ENCODE measurements at places on chromosomes 12 and 14.

DNA sequence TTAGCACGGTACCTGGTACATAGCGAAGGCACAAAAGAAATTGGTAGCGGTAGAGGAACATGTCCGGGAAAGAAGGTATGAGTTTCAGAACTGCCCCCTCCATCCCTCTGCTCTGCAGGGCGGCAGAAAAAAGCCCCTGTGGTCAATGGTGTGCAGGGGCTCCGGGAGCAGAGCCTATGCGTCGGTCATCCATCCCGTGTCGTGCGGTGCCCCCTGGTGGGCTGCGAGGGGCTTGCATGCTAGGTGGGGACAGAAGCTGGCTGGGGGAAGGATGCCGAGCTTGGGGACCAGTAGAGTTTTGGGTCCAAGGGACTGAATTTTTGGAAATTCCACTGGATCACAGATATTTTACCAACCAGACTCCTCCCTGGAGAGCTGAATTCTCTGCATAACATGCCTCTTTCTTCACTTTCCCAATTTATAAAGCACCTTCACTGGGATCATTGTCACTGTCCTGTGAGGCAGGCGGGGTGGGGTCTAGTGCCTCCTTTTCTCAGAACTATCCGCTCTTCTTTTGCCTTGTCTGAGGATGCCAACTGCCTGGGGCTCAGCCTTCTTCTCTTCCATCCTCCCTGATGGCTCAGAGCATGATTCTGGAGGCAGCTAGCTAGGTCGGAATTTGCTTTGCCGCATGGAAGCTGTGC is 148.7 kb downstream of the SMOC1 start:
- no peak for DNase-seq

GRCh38 chr14:91173904-91174303 is 60.0 kb downstream of the DGLUCY start:
- no peak for DNase-seq

GRCh38 chr12:112714166-112714710 is 77.3 kb upstream of the RPH3A start:
- DNase-seq = no peak

- no peak for DNase-seq
Observed at GRCh38 chr14:88616697-88617096, 53.9 kb downstream of the ZC3H14 start.

All from activated CD8-positive, alpha-beta memory T cell treated with anti-CD3 and anti-CD28 coated beads for 4 hours (primary cell).